Stimulated activated CD8-positive, alpha-beta memory T cell treated with anti-CD3 and anti-CD28 coated beads, Interleukin-15, amount 100 ng/mL, for 24 hours (primary cell): ENCODE measurements at places on chromosomes 12 and 14.

DNA sequence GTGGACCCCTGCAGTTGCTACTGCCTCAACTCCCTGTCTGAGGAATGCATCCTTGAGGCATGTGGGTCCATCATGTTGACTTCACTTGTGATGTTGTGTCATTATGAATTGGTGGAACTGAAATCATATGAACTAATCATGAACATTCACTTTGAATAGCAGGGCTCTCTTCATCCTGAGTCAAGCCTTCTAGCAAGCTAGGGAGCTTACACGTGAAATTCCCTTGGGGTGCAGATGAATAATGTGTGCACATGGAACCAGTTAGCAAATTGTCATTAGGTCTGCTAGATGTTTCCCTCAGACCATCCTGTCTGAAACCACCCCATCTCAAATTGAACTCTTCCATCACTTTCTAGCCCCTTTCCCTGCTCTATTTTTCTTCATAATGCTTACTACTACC lies 3.6 kb downstream of the COQ6 start:
- no peak for DNase-seq

DNA sequence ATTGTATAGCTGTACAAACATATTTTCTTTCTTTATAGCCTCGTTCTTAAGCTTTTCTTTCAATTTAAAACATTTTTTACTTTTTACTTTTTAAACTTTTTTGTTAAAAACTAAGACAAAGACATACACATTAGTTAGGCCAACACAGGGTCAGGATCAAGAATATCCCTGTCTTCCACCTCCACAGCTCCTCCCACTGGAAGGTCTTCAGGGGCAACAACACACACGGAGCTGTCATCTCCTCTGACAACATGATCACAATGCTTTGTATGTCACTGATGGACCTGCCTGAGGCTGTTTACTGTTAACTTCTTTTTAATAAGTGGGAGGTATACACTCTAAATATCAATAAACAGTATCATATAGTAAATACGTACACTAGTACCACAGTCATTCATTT lies 191.3 kb downstream of the SYT10 start:
- no peak for DNase-seq

- DNase-seq = no peak
Observed at GRCh38 chr12:94172031-94172430, 23.7 kb downstream of the PLXNC1 start.

DNA sequence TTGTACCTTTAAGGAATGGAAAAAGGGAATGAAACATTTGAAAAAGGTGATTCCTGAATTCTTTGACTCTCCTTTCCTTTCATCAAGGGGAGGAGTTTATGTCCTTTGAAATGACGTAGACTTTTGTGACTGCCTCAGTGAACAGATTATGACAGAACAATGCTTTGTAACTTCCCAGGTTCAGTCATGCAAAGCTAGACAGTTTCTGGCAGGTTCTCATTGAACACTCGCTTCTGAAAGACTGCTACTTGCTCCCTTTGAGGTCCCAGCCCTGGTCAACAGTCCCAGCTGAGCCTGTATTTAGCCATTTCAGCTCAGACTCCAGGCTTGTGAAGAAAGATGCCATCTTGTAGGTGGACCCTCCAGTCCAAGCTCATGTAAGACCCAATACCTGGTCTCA lies 1178.9 kb downstream of the BCL11B start:
- no peak for DNase-seq

DNA sequence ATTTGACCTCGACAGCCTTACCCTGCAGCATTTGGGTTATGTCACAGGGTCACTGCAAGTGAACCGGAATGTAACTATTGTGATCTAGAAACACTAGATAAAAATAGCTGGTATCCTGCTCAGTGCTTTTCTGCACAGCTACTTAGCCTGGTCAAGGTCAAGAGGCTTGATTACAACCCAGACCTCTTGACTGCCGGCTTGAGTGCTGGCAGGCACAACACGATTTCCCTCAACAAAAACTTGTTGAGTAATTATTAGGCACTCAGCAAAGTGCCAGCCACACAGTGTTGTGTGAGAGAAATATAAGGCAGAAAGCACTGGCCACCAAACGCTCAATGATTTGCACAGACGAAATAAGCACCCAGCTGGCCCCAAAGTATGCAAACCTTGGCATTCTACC lies 156.7 kb downstream of the NUAK1 start:
- no peak for DNase-seq

GRCh38 chr12:112788205-112788604 lies 3.3 kb upstream of the RPH3A start:
- no peak for DNase-seq

GRCh38 chr12:28787151-28787550 lies 361.9 kb upstream of the FAR2 start:
- DNase-seq = no peak
